ENCODE measurements at places on chromosomes 11 and 22. TPM values are rescaled to one million over a fixed set of nuclear protein-coding genes. Genes with fewer than 3 reads are reported as not detected.

PARVA gene
- 8.2 TPM for polyA plus RNA-seq

RASSF10 gene
- 5.9 TPM for polyA plus RNA-seq

ABCG4 gene
- 0.81 TPM for polyA plus RNA-seq

C11orf91 gene
- polyA plus RNA-seq = 0.21 TPM

MAPK8IP2 gene
- 0.61 TPM for polyA plus RNA-seq

OR52I2 gene
- not detected for polyA plus RNA-seq

ROM1 gene
- 7.4 TPM for polyA plus RNA-seq

Measured in esophagus (tissue), 2 donors.